ENCODE measurements at places on chromosomes 6 and 20. TPM values are rescaled to one million over a fixed set of nuclear protein-coding genes. Genes with fewer than 3 reads are reported as not detected.

Gene SERPINB1
- total RNA-seq = 243 TPM

Gene PRND
- total RNA-seq = not detected

Gene CTCFL
- not detected for total RNA-seq

Gene KIFC1
- 86.0 TPM for total RNA-seq

Gene TSBP1
- total RNA-seq = not detected

Gene ESF1
- total RNA-seq = 23.1 TPM

Gene OTOR
- not detected for total RNA-seq

Gene TFAP2D
- total RNA-seq = not detected
